Upper lobe of left lung (tissue), 6 donors: ENCODE measurements at places on chromosomes 4 and X. TPM values are rescaled to one million over a fixed set of nuclear protein-coding genes. Genes with fewer than 3 reads are reported as not detected.

PDCL2 gene
- total RNA-seq: not detected

BDH2 gene
- 55.7 TPM for total RNA-seq

TEX11 gene
- not detected for total RNA-seq

FGFBP2 gene
- total RNA-seq: 9.7 TPM

MAGED1 gene
- 57.6 TPM for total RNA-seq

DNA sequence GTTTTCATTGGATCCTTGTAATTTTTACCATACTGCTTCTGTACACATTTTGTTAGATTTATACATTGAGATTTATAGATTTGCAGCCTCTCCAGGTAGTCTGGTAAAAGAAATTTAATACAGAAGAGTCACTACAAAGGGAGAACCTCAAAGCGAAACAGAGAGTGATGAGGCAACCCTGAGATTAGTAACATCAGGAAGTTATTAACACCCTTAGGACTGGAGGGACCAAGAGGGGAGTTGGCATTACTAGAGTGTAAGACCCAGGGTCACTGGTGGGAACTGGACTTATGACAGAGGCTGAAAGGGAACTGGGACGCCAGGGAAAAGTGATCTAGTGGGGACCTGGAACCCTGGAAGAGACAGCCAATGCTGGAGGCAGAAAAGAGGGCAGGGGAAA is 20.6 kb upstream of the MAML3 start:
- no peak for DNase-seq

DNA sequence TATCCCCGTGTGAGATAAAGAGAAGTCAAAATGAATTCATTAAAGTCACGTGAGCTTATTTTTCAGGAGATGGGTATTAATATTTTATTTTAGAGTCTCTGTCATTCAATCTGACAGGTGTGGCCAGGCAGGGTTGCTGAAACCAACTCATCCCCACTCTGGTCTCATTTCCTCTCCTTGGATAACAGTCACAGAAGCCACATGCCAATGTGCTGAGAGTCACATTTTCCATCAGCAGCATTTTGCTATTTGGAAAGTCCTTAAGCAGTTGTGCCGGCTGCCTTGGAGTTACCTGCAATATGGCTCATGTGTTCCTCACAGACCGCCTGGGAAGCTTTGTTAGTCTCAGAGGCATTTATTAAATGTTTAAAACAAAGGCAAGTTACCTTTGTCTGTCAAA is 302.3 kb downstream of the DCHS2 start:
- DNase-seq: no peak

DNA sequence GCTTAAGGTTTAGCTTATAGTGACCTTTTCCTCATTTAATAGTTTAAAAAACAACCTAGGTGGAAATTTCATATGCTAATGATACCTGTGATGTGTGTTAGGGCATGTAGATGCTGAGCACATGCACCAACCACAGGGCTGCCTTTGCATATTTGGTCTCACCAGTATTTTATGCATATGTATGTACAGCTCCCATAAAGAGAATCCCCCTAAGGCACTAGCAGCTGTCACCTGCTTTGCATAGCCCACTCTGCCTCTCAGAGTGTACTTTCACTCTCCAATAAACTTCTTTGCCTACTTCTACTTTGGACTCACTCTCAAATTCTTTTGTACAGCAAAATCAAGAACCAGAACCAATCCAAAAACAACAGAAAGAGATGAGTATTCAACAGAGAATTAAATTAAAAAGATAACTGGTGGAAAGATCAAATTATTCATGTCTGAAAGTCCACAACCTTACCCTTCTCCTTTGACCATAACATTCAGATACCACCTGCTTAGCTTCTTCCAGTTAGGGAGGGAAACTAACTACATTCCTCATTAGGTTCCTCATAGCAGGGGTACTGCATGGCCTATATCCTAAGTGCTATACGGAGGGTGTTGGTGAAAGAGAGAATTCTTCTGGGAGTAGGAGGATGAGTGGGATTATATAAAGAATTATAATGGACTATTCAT is 250.5 kb downstream of the STPG2 start:
- no peak for DNase-seq

- no peak for DNase-seq
Observed at GRCh38 chr4:39928538-39928937, 49.2 kb downstream of the PDS5A start.

DNA sequence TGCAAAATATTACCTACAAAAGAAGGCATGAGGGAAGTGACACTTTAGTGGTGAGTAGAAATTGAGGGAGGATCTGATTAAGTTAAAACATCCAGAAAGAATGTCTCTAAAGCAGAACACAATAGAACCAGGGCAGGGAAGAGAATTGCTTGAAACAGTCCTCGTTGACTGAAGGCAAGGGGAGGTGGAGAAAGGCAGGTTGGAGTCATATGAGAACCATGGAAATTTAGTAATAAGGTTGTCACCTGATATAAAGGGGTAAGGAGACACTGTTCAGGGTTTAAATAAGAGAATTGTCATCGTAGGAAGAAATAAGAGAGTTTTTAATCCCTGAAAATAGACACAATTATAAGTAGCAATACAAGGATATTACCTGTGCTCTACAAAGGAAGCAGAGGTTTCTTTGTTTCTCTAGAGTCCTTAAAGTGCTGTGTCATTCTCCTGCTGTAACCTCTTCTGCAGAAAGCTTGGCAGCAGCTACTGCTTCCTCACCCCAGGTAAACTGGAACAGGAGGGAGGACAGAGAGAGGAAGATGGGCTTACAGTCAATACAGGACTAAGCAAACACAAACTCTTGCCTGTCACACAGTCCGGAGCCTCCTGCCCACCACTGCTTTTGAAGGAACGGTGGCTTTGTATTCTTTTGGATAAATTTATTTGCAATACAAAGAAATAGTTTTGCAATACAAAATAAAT is 258.4 kb downstream of the PPARGC1A start:
- peak; percentile 27 for DNase-seq

DNA sequence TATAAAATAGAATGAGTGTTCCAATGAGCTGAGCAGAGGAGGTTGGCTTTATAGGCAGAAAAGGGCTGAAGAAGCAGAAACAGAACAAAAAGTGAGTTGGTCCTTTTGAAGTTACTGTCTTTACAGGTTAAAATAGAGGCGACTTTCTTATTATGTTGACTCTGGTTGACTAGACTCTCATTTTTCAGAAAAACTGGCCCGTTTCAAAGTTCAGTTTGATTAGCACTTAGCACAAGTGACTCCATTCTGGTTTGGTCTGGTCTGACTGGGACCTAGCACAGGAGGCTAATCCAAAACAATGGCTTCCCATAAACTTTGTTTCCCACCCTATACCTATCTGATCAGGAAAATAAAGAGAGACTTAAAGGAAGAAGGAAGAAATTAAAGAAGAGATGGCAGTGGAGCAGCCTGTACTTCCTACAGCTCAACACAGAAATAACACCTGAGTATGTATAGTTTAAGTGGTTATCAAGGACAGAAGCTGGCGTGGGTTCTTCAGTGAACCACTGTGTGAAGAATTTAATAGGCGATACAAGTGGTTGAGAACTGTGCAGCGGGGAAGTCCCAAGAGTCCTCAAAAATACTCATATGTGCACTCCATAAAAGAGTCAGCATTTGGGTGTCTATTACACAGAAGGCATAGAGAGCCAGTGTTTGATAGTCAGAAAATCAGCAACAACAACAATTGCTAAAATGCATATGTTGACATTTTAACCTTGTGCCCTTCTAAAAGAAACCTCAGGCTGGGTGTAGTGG is 554.8 kb upstream of the HTR2C start:
- DNase-seq: no peak

DNA sequence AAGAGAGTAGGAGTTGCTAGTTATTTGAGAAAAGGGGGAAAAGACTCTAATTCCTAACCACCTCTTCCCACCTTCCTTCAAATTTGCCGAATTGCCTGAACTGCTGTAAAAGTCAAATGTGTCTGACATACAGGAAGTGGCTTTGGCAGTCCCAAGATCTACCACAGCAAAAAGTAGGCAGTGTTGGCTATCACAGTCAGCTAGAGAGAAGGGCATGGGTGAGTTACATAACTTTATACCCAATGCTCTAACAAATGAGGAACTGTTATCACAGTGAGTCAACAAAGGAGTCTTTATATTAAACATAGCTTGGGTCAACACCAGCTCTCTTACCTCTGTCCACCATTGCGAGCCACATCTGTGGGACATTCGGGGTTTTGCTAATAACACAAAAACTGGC is 2.4 kb upstream of the MBNL3 start:
- DNase-seq: peak; percentile 33

GRCh38 chrX:2410279-2411020 is 90.3 kb downstream of the DHRSX start:
- DNase-seq: no peak

- DNase-seq: no peak
Observed at GRCh38 chr4:7673121-7673520, 238.4 kb upstream of the PSAPL1 start.

- DNase-seq: no peak
Observed at GRCh38 chr4:183903021-183903760, 1.9 kb upstream of the STOX2 start.

- DNase-seq: no peak
Observed at GRCh38 chr4:40827758-40828157, 78.0 kb downstream of the NSUN7 start.

- DNase-seq: no peak
Observed at GRCh38 chr4:55549888-55550287, 3.2 kb upstream of the CLOCK start.

DNA sequence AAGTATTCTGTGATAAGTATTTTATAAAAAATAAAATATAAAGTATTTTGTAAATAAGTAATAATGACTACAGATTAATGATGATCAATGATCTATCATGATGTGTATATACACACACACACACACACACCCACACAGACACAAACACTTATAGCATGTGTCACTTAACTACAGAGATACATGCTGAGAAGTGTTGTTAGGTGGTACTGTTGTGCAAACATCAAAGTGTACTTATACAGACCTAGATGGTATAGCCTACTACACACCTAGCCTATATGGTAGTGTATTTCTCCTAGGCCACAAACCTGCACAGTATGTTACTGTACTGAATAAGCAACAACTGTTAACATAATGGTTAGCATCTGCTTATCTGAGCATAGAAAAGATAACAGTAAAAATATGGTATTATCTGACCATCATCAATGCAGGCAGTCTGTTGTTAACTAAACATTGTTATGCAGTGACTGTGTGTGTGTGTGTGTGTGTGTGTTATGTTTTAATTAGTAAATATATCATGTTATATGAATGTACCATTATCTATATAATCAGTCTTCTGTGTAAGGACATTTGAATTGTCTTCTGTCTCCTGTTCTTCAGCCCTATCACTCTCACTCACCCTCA is 138.2 kb downstream of the CAMK2D start:
- DNase-seq: no peak

DNA sequence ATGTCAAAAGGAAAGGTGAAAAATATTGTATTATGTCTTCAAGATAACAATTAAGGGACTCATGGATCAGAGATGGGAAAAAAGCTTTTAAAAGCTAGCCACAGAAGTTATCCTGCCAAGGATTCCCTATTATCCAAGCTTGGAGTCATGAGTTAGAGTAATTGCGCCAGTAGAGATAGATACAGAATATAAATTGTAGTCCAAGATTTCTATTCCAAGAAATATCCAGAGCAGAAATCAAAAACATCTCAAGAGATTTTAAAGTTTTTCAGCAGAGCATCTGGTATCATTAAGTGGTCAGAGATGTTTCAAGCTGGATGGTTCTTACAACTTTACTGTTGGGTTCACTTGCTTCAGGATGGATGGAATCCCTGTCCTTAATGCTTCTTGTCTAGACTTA is 186.7 kb downstream of the PCDH18 start:
- no peak for DNase-seq

- DNase-seq: no peak
Observed at GRCh38 chr4:13703096-13703495, 75.6 kb upstream of the BOD1L1 start.

DNA sequence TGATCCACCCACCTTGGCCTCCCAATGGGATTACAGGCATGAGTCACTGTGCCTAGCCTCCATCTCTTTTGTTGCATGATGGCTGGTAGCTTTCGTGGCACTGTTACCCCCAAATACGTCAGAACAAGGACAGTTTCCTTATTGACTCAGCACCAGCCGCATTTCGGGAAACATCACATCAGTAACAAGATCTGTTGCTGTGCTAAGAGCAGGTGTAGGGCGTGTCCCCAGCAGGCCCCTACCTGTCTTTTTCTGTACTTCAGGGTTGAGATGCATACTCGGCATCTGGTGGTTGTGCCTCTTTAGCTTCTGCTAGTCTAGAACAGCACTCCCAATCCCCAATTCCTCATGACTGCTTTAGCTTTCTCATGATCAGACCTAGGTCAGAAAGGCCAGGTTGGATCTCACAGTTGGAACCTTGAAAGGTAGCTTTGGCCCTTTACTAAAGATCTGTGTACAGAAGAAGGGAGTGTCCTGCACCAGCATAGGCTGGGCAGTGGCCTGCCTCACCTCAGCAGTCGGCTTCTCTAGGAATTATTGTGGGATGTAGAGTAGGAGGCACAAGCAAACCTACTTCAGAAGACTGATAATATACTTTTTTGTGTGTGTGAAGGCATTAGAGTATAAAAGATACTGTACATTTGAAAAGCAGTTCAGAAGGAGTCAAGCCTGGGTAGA is 36.8 kb downstream of the NSD2 start:
- no peak for DNase-seq

- no peak for DNase-seq
Observed at GRCh38 chrX:123186801-123187200, 2.7 kb downstream of the GRIA3 start.

DNA sequence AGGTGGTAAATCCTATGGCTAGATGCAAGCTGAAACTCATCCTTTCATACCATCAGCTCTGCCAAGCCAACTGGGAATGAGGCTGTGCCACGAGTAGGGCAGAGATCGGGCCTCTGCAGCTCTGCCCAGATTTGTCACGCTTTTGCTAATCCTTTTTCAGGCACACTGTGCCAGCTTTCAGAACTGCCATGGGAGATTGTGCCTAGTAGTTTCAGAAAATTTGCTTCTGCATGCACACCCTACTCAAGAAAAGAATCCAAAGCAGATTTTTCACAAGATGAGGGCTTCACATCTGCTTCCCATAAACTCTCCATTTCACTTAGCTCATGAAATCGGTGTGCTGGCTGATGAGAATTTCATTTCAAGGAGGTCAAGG is 3.3 kb upstream of the ADH7 start:
- no peak for DNase-seq

DNA sequence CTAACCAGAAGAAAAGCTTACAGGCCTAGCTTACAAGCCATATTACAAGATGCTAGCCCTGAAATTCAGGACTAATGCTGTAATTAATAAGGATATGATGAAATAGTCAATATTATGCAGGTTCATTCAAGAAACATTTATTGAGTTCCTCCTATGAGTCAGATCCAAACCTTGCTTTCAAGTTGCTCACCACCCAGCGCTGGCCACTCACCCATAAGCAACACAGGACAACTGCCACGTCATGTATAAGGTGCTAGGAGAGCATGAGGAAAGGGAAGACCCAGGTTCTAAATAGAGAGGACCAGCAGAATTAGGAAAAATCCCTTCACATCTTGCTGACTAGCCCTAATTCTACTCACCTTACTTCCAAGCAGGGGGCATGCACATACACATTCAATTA is 23.3 kb downstream of the MAML3 start:
- DNase-seq: peak; percentile 51

- DNase-seq: peak; percentile 86
Observed at GRCh38 chr4:80266253-80266901, at the start of gene FGF5. Gene FGF5 (plus strand): TSS chr4:80266664. CDS start chr4:80266825, 161 bp downstream.

GRCh38 chr4:1383728-1384591 is 22.3 kb downstream of the NKX1-1 start:
- DNase-seq: no peak
